Iris pigment epithelial cell (primary cell): ENCODE measurements at places on chromosomes 3 and 15.

DNA sequence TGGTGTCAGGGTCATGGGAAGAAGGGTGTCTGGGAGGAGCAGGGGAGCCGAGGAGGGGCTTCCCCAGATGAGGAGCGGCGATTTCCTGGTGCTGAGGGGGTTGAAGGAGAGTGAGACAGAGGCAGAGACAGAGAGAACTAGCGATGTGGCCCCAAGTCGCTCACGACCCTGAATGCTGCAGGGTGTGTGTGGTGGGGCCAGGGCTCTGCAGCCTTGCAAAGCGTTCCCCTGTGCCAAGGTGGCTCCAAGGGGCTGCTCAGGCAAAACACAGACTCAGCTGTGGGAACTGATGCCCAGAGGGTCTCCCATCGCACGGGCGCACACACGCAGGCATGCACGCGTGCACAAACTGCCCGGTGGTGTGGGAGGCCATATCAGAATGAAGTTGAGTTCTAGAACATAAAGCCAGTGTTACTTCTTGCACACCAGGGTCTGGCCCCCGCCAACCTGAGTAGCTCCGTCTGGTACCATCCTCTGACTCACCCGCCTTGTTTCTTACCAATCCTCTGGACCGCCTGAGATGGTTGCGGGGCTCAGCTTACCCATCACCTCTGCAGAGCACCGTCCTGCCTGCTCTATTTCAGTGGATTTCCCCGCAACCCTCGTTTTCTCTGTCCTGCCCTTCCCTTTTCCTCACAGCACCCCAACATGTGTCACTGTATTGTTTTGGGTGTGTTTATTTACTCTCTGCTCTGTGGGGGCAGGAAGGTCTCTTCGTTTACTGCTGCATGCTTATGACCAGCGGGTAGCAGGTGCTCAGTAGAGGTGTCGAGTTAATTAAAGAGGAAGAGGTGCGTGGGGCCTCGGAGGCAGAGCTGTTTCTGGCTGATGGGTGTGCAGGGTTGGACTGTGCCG, 4.5 kb downstream of the MELTF start:
- no peak for DNase-seq

GRCh38 chr3:128787256-128788253, 61.6 kb downstream of the RAB7A start:
- peak; percentile 94 for DNase-seq

- no peak for DNase-seq
Measured at GRCh38 chr3:55923207-55923606, 436.1 kb upstream of the WNT5A start.

DNA sequence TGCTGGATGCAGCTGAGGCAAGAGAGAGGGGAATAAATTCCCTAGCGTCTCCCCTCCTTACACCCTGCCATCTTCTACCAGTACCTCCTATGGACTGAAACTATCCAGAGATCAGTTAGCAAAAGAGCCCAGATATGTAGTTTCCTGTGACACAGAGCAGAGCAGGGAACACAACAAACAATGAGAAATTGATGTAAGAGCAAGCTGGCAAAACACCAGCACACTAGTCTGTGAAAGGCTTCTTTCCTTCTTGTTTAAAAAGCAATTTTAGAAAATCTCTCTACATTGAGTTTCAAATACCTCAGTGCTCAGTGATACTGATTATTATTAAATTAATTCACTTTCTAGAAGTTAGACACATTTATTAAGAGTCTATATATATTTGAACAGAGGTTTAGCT, 215.6 kb upstream of the AZI2 start:
- DNase-seq = no peak

DNA sequence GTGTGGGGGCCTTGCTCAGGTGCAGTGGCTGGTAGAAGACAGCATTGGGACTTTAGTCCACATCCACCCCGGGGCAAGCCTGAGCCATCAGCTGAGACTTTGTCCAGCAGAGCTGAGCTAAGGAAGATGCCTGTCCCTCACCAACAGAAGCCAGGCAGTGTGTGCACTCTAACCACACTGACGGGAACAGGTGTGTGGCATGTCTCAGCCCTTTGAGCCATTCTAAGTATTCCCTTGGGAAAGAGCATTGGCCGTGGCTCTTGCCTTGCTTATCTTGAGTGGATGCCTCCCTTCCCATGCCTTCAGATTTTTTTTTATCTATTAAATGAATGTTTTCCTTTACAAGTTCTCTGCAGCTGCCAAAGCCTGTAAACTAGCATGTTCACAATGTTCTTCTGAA, 3.5 kb downstream of the GABRA5 start:
- no peak for DNase-seq

GRCh38 chr3:65846936-65847335, 191.8 kb downstream of the MAGI1 start:
- DNase-seq = no peak

DNA sequence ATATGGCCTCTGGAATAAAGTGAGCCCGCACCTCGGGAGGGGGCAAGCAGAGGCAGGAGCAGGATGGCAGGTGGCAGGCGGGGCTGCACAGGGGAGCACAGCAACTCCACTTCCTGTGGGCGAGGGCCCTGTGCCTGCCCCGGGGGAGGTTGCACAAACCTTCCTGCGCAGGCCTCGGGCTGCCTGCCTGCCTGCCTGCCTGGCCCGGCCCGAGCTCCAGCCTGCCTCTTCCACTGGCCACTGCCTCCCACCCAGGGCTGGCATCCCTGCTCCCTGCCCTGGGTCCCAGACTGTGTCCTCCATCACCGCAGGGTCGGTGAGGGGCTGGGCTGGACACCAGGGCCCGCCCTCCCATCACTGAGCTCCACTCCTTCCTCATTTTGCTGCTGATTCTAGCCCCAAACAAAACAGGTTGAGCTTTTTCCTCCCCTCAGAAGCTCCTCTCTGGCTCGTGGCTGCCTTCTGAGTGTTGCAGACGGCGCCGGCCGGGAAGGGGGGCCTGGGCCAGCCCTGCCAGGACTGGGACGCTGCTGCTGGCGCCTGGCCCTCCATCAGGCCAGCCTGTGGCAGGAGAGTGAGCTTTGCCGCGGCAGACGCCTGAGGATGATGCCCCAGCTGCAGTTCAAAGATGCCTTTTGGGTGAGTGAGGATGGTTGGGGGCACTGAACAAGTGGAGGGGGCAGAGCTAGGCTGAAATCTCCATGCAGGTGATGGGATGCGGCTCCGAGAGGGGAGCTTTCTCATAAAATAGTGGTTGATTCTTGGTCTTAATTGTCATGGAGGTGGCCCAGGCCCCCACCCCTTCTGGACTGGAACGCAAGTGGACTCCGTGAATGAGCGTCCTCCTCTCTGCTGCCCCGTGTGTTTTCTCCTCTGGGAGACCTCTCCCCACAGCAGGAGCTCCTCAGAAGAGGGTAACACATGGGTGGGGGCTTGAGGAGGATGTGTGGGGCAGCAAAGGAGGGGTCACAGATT, at the start of gene PSTPIP1:
TSS of gene PSTPIP1 (plus strand) at position 156 of the 975 bp plus-strand sequence. CDS start at position 604, 448 bp downstream.
- DNase-seq = no peak

- peak; percentile 16 for DNase-seq
Measured at GRCh38 chr3:127089486-127090145, 103.3 kb upstream of the PRR23E start.

DNA sequence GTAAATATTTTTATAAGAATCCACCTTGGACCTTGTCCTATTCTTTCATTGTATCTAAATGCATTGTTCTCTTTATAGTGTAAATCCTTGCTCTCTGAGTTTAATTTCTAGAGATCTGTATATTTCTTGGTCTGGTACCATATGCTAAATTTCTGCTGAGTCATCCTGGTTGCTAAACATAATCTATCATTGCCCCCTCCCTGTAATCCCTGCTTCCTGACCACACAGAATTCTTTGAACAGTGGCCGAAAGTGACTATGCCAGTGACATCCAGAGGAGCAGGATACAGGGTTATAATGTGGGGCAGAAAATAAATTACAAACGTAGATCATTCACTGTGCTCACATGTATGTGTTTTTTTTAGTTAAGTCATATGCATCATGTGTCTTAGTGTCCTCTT, 143.1 kb downstream of the DIPK2A start:
- peak; percentile 16 for DNase-seq

DNA sequence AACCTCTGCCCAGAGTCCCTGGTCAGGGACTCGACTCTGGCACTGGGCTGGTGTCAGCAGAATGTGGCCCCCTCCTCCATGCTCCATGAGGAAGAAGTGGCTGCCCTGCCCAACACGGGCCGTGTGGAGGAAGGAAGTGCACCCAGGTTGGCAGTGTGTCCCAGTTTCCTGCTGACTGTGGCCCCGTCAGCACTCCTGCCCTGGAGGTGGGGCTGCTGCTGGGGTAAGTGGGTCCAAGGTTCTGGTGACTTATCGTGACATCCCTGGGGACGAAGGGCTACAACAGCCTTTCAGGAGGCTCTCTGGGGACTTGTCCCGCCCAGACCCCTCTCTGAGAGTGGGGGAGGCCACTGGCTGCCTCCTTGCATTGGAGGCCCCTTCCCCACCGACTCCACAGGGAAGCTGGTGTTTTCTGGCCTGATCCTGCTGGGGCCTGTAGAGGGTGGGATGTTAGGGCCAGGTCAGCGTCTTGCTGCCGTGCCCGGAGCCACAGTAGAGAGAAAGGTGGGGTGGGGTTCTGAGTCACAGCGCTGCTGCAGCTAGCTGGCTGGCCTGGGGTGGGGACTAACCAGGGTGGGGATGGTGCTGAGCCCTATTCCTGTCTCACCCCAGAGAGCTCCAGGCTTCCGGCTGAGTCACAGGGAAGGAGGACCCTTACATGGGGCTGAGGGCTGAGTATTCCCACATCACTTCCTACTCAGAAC, 10.5 kb downstream of the SEMA4B start:
- peak; percentile 36 for DNase-seq

- no peak for DNase-seq
Measured at GRCh38 chr3:189053322-189053721, 118.4 kb upstream of the TPRG1 start.

DNA sequence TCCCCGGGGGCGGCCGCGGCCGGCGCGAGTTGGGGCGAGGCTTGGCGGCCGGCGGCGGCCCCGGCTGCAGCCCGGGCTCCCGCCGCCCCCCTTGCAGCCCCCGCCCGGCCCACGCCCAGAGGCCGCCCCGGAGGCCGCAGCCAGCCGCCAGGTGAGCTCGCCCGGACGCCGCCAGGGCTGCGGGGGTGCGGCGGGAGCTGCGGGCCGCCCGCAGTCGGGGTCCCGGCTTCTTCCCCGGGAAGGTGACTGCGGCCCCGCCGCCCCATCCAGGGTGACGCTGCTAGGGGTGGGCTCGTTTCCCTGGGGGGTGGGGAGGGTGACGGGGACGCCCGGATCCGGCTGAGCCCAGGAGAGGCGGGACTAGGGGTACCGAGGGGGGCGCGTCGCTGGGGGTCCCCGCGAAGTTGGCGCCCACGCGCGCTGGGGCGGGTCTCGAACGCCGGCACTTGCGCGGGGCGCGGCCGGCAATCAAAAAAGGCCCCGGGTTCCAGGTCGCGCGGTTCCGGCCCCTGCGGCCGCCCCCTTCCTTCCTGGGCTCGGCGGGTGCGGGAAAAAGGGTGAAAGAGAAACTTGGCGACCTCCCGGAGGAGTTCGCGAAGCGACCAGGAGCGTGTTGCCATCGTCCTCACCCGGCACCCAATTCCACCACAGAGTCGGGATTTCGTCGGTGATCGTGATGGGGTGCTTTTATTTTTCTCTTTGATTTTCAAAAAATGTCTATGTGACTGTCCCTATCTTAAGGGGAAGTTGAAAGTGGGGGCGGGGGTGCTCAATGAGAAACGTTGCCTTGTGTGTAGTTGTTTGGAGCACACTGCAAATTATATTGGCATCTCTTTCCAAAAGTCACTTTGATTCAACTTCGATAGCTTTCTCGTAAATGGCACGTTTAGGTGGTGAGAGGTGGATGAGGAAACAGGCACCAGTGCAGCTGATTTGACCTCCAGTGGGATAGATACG, 619 bp downstream of the ATXN7 start:
- DNase-seq = peak; percentile 9

- no peak for DNase-seq
Measured at GRCh38 chr3:36942638-36943248, 2.1 kb downstream of the TRANK1 start.

GRCh38 chr15:49286649-49287404, 116.8 kb downstream of the GALK2 start:
- peak; percentile 64 for DNase-seq

DNA sequence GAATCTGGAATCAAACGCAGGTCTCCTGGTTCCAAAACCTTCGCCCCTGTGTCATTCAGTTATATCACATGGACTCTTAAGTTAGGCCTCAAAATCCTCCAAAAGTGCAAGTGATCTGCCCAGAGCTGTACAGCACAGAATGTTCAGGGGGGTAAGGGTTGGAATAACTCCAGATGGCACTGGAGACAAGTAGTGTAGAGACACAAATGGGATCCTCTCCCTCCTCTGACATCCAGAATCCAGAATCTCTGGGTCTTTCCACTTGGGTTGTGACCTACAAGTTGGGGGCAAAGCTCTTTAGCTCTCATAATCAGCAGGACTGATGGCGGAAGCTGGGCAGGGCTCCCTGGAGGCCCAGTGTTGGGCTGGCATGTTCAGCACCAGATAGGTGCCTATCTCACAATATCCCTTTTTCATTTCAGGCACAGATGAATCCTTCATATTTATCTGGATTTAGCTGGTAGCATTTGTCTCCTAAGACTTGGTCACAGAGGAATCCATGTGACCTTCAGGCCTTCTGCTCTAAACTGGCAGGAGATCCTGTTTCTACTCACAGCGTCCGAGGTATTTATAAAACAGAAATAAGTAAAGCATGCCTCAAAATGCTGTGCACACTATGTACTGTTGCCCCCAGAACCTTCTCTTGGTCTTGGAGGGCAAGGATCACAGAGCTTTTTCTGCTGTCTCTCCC, 15.4 kb downstream of the ABHD2 start:
- no peak for DNase-seq

- DNase-seq = no peak
Measured at GRCh38 chr15:55637086-55637485, 48.9 kb upstream of the PYGO1 start.

GRCh38 chr3:28912120-28912885, 368.6 kb upstream of the RBMS3 start:
- DNase-seq = peak; percentile 80

GRCh38 chr3:108001457-108001856, 89.4 kb downstream of the CD47 start:
- DNase-seq = peak; percentile 70

DNA sequence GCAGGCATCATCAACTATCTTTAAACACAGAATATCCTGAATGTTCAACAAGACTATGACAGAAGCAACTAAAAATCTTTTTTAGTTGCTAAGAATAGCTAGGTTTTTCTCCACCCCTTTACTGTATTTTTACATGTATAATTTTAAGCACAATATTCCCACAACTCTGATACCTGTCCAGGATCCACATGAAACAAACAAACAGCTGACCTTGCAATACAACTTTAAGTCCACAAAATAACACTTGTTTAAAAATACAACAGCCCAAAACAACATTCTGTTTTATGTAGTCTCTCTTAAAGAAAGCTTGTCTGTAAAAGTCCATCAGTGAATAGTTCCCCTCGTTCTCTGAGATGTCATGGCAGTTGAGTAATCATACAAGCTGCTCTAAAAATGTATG, 41.1 kb downstream of the IFT57 start:
- DNase-seq = peak; percentile 52
